T-helper 1 cell (primary cell): ENCODE measurements at places on chromosomes 12 and 14.

GRCh38 chr12:54631551-54631950 is 3.1 kb downstream of the LACRT start:
- no peak for DNase-seq

GRCh38 chr12:110354172-110354780 is 49.2 kb downstream of the ANAPC7 start:
- DNase-seq: no peak

DNA sequence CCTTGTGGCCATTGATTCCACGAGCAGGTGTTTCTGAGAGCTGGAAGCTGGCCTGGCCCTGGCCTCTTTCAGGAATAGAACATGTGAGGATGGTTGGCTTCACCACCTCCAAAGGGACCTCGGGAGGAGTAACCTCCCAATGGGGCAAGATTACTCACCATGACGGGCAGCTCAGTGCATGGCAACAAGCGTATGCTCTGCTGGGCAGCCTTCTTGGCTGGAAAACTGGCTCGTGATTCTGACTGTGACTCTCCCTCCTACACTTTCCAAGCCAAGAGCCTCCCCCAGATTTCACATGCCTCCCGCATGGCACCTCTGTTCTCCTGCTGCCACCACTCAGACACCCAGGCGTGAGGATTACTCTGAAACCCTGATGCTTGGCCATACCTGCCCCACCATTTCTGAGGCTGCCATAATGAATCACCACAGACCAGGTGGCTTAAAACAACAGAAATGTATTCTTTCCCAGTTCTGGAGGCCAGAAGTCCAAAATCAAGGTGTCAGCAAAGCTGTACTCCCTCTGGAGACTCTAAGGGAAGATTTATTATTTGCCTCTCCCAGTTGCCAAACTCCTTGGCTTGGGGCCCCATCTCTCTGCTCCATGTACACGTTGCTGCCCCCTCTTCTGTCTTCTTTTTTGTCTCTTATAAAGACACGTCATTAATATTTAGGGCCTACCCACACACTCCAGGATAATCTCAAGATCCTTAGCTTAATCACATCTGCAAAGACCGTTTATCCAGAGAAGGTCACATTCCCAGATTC is 215.9 kb downstream of the CHST11 start:
- DNase-seq: no peak

DNA sequence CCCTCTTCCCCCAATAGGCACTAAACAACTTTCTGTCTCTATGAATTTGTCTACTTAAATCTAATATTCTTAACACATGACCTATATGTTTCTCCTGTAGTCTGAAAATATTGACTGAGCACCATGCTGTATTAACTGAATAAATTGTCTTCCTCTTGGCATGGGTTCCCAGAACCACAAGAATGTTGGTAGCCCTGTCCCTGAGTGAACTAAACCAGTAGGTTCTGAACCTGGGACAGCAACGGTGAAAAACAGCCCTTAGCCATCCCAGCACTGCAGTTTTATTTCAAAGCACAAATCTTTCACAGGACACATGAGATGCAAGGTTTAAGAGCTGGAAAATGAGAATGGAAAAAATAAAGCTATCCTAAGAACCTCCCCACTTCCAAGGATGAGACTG is 20.4 kb upstream of the HSP90B1 start:
- no peak for DNase-seq

- no peak for DNase-seq
Observed at GRCh38 chr12:108720757-108721514, 10.4 kb downstream of the CORO1C start.

- DNase-seq: no peak
Observed at GRCh38 chr14:61478971-61479473, 157.6 kb downstream of the PRKCH start.

DNA sequence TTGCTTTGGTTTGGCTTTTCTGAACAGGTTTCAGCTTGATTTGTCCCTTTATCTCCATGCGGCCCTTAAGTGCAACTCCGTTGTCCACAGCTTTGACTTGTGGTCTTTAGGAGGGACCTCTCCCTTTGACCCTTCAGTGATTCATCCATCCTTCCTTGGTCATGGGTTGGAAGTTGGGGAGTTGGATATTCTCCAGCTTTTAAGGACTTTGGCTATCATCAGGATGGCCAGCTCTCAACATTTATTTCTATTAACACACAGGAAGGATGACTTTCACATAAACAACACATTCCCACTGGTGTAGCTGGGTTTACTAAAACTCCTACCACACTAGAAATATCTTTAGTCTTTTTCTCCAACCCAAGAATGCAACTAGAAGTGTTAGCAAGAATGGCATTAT is 50.9 kb upstream of the E2F7 start:
- DNase-seq: no peak

DNA sequence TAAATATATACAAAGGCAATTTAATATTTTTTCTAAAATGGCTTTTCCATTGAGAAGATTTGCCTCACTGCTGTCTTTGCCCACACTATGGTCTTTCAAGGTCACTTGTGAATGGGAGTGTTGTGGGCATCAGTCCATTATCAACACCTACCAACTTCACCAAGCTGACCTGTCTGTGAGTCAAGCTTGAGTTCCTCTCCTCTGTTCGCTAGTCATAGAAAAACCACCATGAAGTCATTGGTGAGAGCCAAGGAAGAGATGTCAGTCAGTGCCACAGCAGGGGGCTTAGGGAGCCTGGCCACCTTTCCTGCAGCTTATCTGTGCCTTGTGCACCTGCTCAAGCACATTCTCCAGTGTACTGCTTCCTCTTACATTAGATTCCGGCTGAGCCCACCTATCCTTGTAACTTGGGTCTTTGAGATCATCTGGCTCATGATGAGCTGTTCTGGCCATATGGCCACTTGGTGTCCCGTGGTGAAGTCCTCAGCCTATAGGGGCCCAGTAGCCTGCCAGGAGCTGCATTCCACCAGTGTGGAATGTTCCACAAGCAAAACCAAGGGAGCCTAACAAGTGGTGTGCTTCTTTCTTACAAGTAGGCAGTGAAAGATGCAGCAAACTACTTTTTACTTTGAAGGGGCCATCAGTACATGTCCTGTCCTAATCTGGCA is 80.8 kb upstream of the C12orf71 start:
- DNase-seq: no peak

GRCh38 chr12:104544836-104545235 is 88.1 kb downstream of the CHST11 start:
- DNase-seq: no peak

DNA sequence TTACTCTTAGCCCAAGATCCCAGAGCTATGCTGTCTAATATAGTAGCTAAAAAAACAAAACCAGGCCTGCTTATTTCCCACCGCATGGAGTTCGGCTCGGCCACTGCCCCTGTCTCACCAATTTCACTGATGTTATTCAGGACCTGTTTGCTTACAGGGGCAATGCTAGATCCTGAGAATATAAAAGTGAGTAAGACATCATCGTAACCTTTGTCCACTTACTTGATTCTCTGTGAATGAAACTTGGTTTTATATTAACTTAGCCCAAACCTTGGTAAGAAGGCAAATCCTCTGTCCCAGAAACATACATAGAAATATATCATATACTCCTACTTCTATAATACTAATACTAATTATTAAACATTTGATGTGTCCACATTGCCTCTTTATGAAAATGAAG is 56.6 kb downstream of the RNFT2 start:
- no peak for DNase-seq

- DNase-seq: no peak
Observed at GRCh38 chr14:74515891-74516412, 22.4 kb downstream of the ISCA2 start.

DNA sequence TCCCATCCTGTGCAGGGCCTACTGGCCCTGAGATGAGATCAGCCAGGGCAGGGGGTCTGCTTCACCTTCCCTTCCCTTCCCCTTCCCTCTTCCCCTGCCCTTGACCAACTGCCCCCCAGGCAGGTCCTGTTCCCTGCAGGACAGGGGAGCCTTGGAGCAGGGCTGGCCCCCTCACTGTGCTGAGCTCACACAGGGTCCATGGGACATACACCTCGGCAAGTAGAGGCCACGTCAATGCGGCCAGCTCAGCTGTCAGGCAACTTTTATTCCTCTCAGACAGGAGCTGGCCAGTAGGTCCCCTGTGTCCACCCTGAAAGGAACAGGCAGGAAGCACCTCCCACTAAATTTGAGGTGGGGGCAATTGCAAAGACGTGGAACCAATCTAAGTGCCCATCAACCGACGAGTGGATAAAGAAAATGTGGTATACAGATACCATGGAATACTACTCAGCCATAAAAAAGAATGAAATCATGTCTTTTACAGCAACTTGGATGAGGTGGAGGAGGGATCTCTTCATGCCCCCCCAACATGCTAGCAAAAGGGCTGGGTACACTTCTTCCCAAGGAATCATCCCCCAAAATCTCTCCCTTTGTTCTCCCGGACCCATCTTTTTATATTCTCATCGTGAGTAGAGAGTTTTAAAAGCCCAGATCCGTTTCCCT is 148.7 kb downstream of the BCL11B start:
- no peak for DNase-seq

DNA sequence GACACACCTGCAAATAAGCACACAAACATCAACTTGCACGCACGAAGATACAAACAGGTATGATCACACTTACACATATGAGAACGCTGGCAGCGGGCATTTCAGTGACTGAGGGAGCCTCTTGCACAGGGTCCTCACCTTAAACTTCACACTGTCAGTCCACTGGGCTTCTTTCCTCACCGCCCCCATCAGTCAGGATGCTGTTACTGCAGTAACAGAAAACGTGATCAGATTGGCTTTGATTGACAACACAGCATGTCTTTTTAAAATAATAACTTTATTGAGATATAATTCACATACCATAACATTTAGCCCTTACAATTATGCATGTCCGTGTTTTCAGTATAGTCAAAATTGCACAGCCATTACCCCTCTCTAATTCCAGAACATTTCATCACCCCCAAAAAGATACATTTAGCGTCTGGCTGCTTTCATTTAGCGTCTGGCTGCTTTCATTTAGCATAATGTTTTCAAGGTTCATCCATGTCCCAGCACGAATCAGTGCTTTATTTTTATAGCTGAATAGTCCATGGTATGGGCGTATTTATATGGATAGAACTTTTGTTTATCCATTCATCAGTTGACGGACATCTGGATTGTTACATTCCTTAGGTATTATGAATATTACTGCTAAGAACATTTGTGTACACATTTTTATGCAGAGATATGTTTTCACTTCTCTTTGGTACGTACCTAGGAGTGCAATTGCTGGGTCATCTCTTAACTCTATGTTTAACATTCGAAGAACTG is 8.4 kb downstream of the CCDC197 start:
- no peak for DNase-seq

DNA sequence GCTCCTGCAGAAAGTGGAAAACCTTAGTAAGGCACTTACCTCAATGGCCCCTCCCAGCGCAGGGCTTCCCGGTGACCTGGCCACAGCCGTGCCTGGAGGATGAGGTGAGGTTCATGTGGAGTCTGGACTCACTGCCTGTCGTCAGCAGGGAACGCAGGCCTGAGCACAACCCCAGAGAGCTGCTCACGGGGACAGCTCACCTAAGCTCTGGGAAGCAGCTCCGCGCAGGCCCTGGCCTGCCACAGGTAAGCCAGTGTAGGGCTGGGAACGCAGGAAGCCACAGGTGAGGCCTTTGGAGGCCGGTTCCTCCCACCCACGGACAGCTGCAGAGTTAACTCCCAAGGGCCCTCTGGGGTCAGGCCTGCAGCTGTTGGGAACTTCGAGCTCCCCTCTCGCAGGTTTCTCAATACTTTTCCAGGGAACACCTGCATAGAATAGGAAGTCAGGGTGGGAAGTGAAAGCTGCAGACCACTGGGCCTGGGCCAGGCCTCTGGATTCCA is 32.7 kb downstream of the ANAPC7 start:
- no peak for DNase-seq

DNA sequence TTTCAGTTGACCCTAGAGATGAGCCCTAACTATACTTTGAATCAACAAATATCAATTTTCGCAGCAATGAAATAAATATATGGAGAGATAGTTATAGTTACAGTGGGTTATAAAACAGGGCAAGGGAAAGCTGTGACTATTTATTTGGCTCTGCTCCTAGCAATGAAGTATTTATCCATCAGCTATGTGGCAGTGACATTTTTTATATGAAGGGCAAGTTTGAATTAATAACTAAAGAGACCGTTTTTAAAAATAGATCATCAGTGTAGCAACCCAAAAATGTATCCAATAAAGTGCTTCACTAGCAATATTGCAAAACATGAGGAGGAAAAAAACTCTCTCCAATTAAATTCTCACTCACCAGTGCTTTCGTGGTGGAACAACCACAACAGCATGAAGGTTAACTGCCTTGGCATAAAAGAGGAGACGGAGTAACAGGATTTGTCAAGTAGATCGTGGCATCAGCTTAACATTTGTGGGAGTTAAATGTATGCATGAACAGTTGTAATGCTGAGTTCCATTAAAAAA is 58.1 kb upstream of the NUDT4 start:
- DNase-seq: no peak

GRCh38 chr14:65229748-65230728 is 127.7 kb upstream of the MAX start:
- DNase-seq: peak; percentile 18

DNA sequence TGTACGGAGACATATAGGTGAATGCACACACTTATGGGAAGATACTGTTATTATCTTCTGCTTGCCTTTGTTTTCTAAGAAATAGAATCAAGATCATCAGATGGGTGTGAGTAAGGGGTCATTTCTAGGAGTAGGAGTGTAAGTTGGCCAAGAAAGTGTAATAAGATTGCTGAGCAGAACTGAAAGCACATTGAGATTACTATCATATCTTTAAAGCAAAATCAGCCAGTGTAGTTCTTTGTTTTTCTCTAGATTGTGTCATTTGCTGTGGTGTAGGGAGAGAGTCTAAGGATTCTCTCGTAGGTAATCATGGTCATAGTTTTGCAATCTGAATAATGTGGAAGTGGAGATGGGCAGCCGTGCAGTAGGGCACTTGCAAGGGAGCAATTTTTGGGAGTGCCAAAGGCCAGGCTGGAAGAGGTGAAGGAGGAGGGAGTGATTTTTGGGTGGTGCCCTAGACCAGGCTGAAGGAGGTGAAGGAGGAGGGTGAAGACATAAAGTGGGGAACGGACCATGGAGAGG is 131.6 kb downstream of the RGS6 start:
- no peak for DNase-seq

DNA sequence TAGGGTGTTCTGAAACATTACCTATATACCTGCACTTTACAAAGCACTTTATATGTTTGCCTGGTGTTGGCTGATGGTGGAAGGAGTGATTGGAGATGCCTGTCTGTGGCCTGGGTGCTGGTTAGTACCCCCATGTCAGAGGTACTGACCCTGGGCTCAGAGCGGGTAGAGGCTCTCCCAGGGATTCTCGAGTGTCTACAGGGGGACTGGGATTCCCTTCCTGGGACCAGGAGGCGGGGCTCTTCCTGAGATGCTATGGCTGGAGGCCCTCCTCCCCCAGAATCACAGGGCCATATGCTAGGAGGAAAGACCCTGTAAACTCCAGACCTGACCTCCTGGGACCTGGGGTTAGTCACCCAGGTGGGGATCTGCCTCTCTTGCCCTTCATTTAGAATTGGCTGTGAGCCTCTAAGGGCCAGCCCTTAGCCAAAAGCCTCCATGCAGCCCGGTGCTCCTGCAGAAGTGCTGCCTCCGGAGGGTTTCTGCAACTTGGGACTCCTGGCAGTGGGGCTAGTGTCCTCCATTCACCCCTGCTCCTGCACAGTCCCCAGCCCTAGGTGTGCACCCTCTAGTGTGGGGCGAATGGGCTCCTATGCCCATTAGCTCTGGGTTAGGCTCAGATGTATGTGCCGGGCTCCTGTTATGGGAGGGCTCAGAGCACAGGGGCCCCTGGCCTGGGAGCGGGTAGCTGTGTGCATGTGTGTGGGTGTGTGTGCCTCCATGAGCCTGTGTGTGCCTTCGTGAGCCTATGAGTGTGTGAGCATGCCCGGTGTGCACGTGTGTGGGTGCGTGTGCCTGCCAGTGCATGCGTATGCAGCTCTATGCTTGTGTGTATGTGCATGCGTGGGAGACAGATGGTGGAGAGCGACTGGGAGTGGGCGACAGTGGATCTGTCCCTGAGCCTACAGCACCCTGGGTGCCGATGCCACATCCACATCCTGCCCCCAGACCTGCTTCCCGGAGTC is 36.6 kb downstream of the RTL1 start:
- DNase-seq: no peak
